ENCODE measurements at places on chromosomes 3 and 15.
A peak's percentile ranks its signal among the peaks of the same experiment; 100 is the strongest.

DNA sequence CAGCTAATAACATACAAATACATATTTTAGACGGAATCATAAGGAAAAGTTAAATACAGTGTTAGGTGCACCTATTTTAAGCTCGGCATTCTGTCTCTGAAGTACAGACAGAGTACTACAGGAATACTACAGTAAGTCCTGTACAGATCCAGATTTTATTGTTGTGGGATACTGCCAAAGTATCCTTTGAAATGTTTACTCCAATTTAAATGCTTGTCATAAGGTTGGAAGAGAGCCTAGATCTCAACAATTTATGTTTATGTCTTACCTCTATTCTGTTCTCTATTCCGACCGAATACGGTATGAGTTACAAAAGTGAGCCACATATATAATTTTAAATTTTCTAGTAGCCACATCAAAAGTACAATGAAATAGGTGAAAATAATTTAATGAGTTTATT lies 25.3 kb downstream of the PLD1 start:
- no peak for DNase-seq

DNA sequence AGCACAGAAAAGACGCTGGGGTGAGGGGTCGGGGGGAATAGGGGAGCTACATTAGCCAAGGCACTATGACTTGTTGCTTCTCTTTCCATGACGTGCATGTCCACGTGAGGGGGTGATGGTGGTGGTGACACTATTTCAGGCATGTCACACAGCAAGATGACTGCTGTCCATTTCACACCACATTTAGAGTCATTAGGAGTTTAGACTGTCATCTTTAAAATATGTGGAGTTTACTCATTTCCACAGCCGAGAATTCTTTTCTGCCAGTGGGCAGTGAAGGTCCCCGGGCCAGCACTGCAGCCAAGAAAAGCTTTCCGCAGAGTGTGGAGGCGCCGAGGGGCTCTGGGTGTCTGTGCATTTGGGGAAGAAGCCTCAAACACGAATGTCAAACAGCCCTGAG lies 954 bp upstream of the DGKG start:
- no peak for DNase-seq

DNA sequence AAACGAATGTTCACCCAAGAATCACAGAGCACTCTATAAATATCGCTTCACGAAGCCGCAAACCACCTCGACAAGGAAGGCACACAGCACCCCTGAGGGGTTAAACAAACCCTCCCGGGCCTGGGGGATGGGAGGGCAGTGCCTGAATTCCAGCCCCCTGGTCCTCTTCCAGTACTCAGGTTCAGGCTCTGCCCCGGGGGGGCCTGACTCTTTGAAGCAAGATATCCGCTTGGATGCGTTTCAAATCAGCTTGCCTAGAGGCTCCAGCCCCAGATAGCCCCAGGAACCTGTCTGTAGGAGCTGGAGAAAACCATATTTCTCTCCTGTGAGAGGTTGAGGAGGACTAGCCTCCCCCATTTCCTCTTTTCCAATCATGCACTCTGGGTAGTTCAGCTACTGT lies 194.7 kb downstream of the WNT5A start:
- no peak for DNase-seq

- no peak for DNase-seq
Observed at GRCh38 chr3:184360070-184360928, 1.1 kb downstream of the CLCN2 start.

- DNase-seq: no peak
Observed at GRCh38 chr15:61376961-61377360, 147.9 kb upstream of the RORA start.

GRCh38 chr3:14273901-14274611 lies 95.4 kb downstream of the LSM3 start:
- no peak for DNase-seq

- no peak for DNase-seq
Observed at GRCh38 chr3:196970547-196971093, 2.0 kb upstream of the PIGZ start.

DNA sequence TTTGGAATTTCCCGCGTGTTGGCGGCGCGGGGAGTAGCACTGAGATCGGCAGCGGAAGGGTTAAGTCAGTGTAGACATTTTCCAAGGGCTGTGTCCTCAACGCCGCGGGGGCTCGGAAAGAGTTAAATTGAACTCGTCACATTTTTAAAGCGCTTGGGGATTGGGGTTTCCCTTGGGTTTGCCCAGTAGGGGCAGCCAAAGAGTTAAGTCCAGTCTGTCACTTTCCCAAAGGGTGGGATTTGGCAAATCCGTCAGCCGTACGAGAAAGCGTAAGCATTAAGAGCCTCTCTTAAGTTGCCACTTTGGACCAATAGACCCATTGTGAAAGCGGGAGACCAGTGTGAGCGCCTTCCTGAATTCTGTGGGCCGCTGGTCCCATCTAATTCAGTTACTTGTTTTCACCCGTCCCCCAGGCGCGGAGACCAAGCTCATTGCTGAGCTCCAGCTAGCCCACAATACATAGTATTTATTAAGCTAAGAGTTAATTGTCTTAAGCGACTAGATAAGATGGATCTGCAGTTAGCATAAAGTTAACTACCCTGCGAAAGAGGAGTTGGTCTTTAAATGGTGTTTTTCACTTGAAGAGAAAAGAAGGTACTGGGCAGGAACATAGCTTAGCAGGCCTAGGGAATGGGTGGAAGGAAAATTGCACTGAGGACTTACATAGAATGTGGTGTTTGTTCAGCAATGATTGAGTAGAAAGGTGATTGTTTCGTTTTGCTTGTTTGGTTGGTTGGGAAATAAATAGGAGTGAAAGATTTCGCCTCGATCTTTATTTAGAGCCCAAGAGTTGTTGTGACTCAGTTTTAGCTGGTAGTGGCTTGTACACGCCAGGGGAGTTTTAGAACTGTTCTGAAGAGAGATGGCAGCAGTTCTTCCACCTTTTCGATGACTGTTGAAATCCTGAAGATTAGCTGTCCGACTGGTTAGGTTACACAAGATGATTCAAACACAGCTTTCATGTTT lies 932 bp downstream of the ARL8B start:
- peak; percentile 48 for DNase-seq

DNA sequence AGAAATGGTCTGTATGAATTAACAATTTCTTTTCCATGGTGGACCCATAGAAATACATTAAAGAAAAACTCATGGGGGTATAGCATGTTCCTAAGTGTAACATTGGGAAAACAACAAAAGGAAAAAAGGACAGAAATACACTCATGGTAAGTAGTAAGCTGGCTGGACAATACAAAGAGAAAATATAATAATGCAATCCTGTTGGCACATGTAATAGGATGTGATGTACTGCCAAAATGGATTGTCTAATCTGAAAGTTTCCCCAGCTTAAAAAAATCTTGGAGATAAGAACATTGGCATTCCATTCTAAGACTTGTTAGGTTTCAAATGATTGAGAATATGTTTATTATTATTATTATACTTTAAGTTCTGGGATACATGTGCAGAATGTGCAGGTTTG lies 128.1 kb downstream of the MBNL1 start:
- DNase-seq: no peak

DNA sequence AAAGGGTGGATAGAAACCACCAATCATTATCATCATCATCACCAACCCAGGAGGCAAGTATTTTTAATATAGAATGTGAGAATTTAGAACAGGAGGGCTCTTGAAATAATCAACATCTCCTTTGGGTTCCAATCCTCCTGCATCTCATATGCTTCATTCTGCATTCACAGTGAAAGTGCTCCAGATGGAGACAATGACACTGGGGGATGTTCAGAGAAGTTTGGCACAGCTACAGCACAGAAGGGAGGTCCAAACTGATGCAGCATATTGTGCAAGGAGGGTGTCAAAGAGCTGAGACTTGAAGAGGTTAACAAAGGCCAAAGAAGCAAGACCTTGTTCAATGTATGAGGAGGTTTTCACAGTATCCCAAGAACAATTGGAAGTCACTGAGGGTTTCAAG lies 767.1 kb downstream of the NTRK3 start:
- no peak for DNase-seq

DNA sequence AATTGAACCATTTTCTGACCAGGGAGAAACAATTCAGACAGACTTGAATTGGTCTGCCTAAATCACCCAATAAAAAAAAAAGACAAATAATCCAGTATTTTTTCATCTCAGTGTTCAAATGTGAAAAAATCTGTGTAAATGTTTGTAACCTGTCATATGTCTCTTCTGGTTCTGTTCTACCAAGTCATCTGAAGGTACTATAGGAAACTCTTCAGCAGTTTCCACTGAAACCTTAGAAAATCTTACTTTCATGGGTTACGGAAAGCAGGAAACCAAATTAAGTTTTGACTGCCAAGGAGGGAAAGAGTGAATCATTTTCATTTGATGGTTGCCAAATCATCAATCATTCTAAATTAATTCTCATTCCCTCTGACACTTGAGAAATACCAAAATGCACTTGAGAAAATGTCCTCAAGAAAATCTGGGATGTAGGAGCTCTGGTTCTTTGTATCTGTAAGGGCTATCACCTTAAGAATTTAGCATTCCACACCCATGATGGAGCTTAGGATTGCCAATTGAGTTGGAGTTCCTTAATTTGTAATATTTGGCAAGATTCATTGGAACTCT lies 278.2 kb upstream of the KCNH8 start:
- no peak for DNase-seq

DNA sequence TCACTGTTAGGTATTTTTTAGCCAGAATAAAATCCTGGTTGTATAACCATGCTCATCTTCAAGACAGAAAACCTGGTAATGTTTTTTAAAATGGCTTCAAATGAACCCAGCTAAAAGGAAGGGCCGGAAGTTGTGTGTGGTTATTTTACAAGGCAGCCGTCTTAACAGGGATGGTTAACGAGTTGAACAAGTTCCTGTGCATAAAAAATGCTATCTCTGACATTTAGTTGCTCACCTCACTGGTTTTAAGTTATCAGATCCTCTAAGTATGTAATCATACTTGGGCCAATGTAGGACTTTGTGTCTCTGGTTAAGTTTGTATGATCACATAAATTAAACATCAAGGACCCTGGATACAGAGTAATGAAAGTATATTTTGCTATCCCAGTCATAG lies 2.1 kb downstream of the ATP11B start:
- DNase-seq: no peak

- DNase-seq: no peak
Observed at GRCh38 chr3:169886671-169887070, 16.9 kb upstream of the LRRC31 start.

GRCh38 chr3:144521131-144521530 lies 549.5 kb downstream of the DIPK2A start:
- no peak for DNase-seq

GRCh38 chr15:74251131-74251811 lies 15.1 kb downstream of the CCDC33 start:
- no peak for DNase-seq
